SK-MEL-5 (cell line): ENCODE measurements at places on chromosomes 7 and 10. TPM values are rescaled to one million over a fixed set of nuclear protein-coding genes. Genes with fewer than 3 reads are reported as not detected.

ZNF488 gene
- total RNA-seq, result not detected in 2 replicates

NKX2-3 gene
- total RNA-seq, result 0.19 and 0.24 TPM in 2 replicates

OPN4 gene
- total RNA-seq, result not detected in 2 replicates

STYXL1 gene
- 49.0 and 56.4 TPM in 2 replicates for total RNA-seq

SPDYE9 gene
- not detected in 2 replicates for total RNA-seq
